CD4-positive, alpha-beta T cell treated with Interleukin-4 for 4 hours (primary cell): ENCODE measurements at places on chromosomes 11 and 22.

DNA sequence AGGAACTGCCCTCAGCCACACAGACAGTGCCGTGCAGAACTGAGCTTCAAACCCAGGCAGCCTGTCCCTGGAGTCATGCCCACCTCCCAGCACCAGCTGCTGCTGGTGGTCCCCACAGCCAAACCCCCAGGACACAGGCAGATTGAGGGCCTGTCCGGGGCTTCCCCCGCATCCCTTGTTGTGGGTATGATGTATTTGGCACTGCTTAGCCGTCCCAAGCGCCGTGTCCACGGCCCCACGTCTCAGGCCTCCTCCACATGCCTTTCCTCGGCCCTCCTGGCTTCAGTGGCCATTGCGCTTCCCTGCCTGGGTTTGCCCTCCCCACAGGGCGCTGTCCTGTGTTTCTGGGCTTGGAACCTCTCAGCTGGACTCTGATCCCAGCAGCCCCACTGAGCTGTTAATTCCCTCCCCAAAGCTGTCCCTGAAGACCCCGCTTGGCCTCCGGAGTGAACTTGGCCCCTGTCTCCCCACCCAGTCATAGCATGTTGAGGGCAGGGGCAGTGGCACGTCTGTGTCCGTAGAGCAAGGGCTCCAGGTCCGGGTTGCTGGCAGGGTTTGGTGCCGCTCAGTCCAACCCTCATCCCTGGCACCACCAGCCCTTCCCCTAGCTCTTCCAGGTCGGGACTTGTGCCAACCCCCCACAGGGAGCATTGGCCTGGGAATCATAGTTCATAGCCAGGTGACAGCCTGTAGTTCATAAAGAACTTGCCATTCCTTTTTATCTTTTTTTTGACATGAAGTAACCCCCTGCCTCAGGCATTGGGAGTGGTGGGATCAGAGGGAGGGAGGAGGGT lies 34.5 kb upstream of the TEF start:
- no peak for DNase-seq

- DNase-seq = no peak
These were observed 447.8 kb upstream of the CNTN5 start for GRCh38 chr11:98572941-98573340.

DNA sequence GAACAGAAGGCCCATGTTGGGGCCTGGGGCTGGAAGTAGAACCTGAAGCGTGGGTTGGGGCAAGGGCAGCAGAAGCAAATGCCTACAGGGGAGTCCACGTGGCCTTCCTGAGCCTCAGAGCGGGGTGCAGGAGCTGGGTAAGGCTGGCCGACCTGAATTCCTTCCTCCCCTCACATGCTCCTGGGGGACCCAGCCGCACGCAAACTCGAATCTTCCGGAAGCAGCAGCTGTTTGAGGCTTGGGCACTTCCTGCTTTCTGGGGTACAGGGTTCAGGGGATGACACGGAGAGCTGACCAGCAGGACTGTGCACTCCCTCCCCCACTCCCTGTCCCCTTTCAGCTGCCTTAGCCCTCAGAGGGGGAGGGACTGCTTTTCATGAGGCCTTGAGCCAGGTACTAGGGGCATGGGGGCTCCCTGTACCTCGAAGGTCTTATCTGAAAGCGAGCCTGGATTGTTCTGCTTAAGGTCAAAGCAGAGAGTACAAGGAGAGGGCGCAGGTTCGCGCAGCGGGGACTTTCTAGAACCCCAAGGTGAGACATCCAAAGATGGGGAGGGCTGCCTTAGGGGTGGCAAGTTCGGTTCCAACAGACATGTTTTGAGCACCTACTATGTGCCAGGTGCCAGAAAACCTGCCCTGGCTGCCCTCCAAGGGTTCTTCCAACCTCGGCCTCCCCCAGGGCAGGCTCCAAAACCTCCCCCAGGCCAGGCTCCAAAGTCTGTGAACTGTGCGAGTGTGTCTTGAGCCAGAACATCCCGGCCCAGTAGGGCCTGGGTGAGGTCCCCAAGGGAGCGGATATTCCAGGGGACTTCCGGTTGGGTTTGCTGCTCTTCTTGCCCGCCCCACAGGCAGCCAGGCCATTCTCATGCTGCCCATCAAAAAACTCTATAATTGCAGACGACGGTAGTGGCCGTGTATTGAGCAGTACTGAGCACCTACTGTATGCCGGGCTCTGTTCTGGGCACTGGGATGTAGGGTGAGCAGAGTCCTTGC lies 1.7 kb downstream of the NCF4 start:
- no peak for DNase-seq

- DNase-seq = no peak
These were observed 116.7 kb upstream of the LARGE1 start for GRCh38 chr22:34036931-34037330.

- DNase-seq = no peak
These were observed 59.6 kb downstream of the CHRDL2 start for GRCh38 chr11:74671520-74672196.

GRCh38 chr11:109940816-109941215 lies 152.4 kb upstream of the ZC3H12C start:
- no peak for DNase-seq

DNA sequence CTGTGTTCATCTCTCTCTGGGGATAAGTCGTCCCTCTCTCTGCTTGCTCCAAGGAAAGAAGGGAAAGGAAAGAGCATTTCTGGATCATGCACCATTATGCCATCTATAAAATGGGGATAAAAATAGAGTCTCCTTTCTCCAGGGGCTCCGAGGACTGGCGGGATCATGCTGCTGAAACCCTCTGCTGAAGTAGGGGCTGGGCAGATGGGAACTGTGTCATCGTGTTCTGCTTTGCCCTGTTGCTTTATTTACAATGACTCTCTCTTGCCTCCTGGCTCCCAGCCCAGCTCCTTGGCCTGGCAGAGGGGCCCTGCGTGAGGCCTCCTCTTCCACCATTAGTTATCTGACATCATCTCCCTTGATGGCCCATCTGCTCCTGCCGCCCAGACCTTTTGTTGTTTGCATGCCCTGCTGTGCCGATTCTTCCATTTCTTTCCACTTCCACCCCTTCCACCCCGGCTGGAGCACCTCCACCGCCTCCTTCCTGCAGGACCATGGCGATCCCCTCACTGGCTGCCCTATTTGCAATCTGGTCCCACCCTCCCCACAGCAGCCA lies 200.9 kb downstream of the MYO18B start:
- no peak for DNase-seq

- DNase-seq = no peak
These were observed 28.9 kb downstream of the SIK2 start for GRCh38 chr11:111631024-111631665.

DNA sequence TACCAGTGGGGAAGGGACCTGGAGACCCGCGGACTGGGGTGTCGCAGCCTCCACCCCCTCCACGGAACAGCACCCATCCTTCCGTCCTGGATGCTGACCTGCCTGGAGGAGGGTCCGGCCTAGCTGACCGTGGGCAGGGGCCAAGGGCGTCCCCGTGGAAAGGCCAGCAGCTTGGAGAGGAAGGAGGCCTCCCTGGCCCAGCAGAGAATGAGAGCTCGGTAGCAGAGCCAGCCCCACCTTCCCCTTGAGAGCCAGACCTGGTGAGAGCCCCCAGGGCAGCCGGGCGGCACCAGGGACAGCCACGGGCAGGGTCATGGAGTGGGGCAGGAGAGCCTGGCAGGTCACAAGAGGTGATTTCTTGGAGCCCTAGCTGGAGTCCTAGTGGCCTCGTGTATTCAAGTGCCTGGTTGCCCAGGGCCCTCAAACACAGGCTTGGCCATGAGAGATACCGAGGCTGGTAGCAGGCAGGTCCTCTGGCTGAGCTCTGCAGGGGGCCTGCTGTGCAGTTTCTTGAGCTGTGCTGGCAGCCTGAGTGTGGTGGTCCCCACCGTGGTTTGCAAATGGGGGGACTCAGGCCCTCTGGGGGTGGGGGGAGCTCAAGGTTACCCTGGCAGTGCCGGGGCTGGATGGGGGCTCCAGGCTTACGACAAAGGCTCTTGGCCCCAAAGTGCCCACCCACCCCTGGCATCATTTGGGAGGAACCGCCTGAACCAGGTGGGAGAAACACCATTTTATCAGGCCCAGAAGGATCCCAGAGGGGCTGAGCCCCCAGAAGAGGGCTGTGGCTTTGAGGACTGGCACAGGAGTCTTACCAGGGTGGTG lies 7.6 kb downstream of the TSPAN32 start:
- no peak for DNase-seq

DNA sequence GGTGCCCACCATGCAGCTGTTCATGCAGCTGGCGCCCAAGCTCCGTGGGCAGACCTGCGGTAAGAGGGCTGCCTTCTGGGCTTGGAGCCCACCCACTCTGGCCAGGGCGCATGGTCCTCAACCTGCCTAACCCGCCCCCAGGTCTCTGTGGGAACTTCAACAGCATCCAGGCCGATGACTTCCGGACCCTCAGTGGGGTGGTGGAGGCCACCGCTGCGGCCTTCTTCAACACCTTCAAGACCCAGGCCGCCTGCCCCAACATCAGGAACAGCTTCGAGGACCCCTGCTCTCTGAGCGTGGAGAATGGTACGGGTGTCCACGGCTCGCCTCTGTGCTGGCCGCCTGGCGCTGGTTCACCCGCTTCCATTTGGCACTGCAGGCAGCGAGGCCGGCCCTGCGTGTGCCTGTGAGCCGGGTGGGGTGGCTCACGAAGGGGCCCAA lies 11.0 kb downstream of the MUC5AC start:
- no peak for DNase-seq

- DNase-seq = no peak
These were observed 25.0 kb downstream of the SHISAL1 start for GRCh38 chr22:44287741-44288140.

GRCh38 chr11:27111896-27112295 lies 71.3 kb downstream of the BBOX1 start:
- no peak for DNase-seq

DNA sequence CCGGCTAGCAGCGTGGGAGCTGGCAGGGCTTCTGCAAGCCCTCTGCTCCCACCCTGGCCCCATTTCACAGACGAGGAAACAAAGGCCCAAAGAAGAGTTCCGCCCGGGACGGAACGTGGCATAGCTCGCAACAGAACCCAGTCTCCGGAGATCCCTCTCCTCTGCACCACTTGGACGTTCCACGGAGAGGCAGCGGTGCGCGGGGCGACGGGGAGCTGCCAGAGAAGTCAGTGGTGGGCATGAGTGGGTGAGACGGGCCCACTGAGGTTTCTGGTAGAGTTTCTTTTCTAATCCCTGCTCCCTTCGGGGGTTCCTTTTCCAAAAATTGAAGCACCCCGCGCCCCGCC lies 554 bp upstream of the NECTIN1 start:
- DNase-seq = no peak

DNA sequence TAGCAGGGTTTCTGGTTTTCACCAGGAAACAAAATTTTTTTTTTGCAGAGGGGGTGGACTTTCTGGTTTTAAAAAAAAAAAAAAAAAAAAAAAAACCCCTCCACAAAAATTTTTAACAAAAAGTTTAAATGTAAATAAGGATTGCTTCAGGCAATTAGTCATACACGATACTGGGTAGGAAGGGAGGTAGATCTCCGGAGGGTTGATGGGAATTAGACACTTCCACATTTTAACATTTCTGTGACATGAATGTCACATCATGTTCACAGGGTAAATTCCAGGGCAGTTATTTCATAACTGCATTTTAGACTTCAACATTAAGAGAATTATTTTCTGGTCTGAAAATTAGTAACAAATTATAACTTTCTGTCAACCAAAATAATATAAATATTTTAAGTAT lies 15.9 kb downstream of the NUP98 start:
- DNase-seq = peak; percentile 8

GRCh38 chr11:66084821-66085475 lies 14.9 kb downstream of the PACS1 start:
- no peak for DNase-seq

GRCh38 chr22:48663297-48663696 lies 1164.4 kb downstream of the BRD1 start:
- DNase-seq = no peak

DNA sequence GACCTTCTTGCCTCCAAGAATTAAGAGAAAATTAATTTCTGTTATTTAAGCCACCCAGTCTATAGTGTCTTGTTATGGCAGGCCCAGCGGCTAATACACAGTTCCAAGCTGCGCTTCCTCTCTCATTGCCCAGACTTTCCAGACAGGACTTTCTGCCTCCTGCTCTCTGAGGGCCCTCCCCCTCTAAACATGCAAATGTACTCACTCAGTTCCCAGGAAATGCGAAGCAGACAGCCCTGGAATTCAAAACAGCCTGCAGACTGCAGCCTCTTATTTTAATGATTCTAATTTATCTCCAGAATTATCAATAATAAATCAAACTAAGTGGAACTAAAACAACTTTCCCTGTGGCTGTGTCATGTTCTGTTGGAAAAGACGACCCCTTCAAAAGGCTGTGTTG lies 115.5 kb upstream of the ISX start:
- no peak for DNase-seq

- DNase-seq = no peak
These were observed 7.4 kb downstream of the ZP1 start for GRCh38 chr11:60874421-60875365.

DNA sequence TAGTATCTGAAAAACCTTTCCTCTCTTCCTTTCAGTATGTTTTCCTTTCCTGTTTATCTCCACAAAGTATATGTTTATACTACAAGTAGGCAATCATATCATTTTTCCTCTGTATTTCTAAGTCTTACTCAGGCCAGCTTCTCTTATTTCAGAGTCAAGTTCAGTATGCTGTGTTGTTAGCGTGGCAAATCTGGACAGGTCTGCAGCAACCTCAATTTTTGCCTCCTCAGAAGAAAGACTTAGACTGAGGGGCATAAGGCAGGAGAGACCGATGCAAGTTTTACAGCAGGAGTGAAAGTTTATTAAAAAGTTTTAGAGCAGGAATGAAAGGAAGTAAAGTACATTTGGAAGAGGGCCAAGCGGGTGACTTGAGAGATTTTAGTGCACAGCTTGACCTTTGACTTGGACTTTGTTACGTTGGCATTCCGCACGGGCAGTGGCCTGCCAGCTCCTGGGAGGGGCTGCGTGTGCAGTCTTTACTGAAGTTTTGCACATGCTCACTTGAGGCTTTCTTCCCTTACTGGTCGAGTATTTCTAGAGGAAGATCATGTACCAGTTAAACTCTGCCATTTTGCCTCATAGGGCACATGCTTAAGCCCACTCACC lies 343.2 kb downstream of the NTM start:
- no peak for DNase-seq
